ENCODE measurements at places on chromosomes 1 and 21.

GRCh38 chr1:15352128-15352957 is 57.3 kb upstream of the EFHD2 start:
- DNase-seq, result no peak

DNA sequence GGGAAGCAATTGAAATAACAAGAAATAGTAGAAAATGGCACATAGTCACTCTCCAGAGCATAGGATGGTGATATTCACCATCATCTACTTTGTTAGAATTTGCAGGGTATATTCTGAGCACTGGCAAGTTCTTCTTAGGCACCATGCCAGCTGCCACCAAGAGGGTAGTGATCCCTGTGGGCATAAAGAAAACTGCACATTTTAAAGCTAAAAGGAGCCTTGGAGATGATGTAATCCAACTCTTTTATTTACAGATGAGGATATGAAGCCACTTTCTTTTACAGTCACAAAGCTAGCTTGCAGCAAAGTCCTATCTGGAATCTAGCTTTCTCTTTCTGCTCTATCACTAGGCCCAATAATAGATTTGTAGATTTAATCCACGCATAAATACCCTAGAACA is 69.0 kb downstream of the PTGER3 start:
- no peak for DNase-seq

GRCh38 chr1:162856260-162856659 is 4.7 kb downstream of the CCDC190 start:
- no peak for DNase-seq

DNA sequence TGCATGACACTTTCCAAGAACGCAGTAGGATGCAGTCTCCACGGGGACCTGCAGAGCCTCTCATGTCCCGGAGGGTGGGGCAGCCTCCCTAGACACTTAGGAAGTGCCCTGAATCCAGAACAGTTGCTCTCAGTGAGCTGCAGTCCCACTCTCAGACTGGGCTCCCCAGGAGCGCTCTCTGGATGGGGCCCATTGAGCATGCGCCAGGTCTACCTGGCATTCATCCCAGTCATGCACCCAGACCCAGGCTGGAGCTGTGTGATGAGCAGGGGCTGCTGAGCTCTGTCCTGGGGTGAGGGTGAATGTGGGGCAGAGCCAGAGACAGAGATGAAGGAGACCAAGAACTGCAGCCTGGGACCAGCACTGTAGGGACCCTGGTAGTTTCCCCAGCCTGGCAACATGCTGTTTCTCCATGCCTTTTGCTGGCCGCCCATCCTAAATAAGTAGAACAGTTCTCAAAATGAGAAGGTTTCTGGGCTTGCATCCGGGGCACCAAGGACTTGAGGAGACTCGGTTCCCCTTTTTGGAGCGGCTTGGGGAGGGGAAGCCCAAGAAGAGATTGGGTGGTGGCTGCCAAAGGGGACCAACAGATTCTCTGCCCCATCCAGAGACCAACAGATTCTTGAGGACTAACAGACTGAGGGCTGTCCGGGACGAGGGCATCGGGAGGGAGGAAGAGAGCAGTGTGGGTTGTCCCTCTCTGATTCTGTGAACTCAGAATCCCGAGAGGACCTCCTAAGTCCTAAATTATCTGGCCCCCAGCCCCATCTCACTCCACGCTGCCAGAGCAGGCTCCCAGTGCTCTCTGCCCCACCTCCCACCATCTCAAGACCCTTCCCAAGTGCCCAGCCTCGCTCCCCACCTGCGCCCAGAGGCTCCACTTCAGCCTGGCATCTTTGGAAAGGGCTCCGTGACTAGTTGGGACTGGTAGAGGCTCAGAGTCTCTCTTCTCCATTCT is 1.0 kb upstream of the PGLYRP4 start:
- DNase-seq, result no peak

- no peak for DNase-seq
Measured at GRCh38 chr1:170377896-170378634, 153.9 kb upstream of the GORAB start.

GRCh38 chr1:33049371-33049770 is 12.7 kb upstream of the AK2 start:
- no peak for DNase-seq

- DNase-seq, result no peak
Measured at GRCh38 chr1:243495442-243496186, 239.8 kb downstream of the SDCCAG8 start.

GRCh38 chr21:35905963-35906345 is 154.4 kb downstream of the SETD4 start:
- no peak for DNase-seq
